ENCODE measurements at places on chromosomes 12 and 14.

DNA sequence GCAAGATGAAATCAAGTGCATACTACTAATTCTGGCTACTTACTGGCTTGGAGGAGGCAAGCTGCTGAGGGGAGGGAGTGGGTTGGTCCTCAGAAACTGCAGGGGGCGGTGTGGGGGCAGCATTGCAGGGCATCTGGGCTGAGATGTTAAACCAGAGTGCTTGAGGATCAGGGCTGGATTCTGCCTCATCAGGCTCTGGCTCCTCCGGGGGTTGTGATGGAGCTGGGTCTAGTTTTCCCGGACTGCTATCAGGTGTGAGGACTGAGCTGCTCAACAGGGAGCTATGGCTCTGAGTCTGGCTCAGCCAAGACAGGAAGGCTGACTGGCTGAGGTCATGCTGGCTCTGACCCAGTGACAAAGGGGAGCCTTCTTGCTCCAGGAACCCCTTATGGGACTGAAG is 28.6 kb downstream of the BAZ2A start:
- no peak for DNase-seq

- peak; percentile 26 for DNase-seq
Observed at GRCh38 chr14:92135269-92135668, 13.5 kb downstream of the CPSF2 start.

DNA sequence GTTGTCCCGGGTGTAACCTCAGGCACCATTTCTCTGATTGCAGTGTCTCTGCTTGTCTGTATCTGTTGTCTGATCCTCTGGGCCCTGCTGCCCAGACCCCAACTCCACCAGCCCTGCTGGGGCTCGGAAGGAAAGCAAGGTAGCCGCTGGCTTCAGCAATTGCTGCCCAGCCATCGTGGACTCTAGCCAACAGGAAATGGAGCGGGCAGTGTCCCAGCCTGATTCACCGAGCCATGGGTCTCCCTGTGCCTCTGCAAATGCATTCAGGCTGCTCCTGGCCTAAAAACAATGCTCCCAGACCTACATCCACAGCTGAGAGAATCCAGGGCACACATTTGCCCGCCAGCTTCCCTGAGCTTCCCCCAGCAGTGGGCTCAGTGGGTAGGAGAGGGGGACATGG is 9.2 kb downstream of the TUNAR start:
- DNase-seq: no peak

DNA sequence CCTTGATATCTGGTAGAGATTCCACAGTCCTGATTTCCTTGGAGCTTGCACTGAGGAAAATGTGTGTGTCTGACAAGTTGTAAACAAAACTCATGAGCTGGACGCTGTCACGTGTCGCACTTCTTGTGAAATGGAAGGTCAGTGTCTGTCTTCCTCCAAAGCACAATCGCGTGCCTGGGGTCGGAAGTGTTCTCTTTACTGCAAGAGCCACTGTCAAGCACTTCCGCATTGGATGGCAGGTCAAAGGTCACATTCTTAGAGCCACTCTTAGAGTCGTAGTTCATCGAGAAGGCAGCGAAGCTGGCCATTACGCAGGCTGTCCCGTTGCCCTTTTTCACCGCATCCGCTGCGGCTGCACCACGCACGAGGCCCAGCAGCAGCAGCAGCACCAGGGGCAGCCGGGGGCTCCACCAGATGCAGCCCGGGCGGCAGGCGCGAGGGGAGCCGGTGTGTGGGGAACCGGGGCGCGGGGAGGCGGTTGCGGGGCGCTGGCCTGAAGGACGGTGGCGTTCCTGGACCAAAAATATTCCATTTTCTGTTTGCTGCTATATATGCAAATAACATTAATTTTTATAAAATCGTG is 45.0 kb downstream of the LRTM2 start:
- no peak for DNase-seq

DNA sequence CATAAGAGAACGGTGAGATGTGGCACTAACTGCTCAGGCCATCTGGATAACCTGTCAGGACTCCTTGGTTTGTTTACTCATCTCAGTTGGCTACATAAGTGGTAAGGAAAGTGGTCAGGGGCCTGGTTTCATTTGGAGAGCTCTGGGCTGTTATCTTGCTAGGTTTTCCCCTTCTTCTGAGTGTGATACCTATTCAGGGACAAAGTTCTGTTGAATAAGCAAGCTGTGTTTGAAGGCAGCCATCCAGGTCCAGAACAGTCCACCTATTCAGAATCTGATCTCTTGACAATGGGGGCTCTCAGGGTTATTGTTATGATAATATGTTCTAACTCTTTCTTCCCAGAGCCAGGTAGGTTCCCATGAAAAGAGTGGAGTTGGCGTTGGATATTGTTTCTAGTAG is 194.9 kb downstream of the PAH start:
- no peak for DNase-seq

- no peak for DNase-seq
Observed at GRCh38 chr14:95039259-95039992, 117.9 kb downstream of the DICER1 start.

- DNase-seq: no peak
Observed at GRCh38 chr12:127685491-127685890, 581.5 kb upstream of the TMEM132C start.

DNA sequence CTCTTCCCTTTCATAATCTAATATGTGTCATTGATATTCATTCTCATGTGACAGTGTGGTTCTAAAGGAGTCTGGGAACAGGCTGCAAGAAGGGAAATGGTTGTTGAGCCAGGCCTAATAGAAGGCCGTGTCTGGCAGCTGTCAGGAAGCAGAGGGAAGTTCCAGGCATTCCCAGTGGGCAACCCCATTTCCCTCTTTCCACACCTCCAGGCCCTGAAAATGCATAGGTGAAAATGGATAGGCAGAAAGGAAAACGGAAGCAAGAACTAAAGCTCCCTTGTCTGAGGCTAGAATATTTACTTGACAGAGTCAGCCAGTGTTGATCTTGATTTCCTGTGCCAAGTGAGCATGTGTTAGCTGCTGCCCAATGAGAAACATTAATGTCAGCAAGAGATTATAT is 97.7 kb downstream of the PPM1A start:
- DNase-seq: no peak

GRCh38 chr14:70858641-70859040 is 48.6 kb upstream of the PCNX1 start:
- DNase-seq: no peak

DNA sequence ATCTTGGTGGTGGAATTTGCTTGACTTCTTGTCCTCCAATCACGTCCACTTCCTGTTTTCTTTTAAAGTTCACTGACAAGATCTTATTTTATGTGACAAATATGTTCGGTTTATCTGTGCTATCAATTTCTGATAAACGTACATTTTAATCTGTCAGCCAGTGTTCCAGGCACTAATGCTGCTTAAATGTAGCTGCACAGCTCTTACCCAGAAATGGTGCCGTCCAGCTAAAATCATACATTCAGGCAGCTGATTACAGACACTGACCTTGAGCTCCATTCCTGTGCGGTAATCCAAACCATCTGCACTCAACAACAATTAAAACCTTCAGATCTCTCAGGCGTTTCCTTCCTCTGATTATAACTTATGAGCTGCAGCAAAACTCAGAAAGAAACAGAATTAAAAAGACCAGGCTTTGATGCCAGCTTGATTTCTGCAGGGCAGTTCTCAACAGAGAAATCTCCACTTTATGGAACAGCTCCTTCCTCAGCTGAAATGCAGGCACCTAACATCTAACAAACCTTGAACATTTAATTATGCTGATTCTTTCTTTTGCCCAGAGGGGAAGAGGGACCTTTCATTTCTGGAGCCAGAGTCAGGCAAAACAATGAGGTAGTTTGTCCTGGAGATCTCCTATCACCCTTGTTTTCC is 26.4 kb upstream of the RASSF3 start:
- no peak for DNase-seq

- DNase-seq: no peak
Observed at GRCh38 chr14:32329146-32329545, at the start of gene AKAP6. Gene AKAP6 (plus strand): TSS chr14:32329298. CDS start chr14:32433494, 104,196 bp downstream.

DNA sequence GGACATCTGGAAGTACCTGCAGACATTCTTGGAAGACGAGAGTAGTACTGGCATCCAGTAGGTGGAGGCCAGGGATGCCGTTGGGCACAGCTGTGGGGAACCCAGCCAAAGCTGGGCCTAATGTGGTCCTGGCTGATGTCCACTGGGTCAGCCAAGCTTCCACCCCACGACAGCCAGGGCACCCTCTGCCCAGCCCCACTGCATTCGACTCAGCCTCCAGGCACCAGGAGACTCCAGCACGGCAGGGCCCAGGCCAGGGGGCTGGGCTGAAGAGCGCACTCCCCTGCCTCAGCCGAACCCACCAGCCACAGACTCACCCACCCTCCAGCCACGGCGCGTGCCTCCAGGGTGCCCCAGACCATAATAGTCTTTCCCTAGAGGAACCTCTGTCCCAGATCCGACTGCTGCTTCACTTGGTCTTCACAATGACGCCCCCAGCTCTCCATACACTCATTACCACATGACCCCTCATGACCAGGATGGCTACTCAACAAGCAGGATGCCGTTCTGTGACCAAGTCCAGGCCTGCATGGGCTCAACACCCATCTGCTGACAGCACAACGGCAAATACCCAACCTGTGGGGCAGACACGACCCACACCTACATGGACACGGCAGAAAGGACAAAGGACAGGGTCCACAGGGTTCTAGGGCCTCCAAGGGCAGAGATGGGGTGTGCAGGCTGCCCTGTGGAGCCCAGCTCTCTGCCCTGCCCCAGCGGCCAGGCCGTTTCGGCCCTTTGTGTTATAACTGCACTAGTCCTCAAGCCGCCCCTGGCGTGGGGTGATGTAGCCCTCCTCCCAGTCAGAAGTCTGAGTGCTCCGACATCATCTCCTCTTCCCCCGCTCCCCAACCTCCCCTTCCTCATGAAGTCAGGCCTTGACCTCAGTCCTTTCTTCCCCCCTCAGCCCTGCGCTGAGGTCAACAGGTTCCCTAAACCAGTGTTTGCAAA is 22.8 kb downstream of the ITPK1 start:
- DNase-seq: no peak

- DNase-seq: no peak
Observed at GRCh38 chr14:91396959-91397815, 20.4 kb downstream of the CCDC88C start.

GRCh38 chr12:48997719-48998496 is 1.3 kb downstream of the DDN start:
- no peak for DNase-seq

GRCh38 chr12:20443255-20443654 is 74.9 kb downstream of the PDE3A start:
- no peak for DNase-seq

DNA sequence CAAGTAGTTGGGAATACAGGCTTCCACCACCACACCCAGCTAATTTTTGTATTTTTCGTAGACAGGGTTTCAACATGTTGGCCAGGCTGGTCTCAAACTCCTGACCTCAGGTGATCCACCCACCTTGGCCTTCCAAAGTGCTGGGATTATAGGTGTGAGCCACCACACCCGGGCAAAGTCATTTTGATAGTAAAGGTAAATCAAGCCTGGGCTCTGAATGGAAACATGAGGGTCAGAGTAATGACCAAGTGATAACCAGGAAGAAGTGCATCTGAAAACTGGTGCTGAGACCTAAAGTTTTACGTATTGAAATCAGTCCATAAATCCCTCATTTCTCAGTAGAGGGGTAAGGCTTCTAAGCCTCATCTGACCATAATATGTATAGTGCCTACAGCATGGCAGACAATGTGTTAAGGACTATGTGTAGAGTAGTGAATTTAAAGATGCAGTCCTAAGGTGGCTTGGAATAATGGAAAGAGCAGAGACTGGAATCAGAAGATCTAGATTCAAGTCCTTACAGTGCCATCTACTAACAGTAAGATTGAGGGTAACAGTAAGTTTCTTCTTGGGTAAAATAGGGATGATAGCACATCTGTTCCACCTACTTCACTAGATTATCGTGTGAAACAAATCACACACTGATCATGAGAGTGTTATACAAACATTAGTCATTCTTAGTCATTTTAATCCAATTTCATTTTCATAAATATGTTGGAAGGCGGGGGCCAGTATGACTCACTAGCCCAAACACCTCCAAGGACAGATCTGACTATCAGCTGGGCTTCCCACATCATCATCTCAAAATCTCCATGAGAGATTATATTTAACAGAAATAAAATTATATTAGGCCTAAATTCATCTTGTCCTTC is 11.2 kb downstream of the MAP4K5 start:
- DNase-seq: peak; percentile 24

GRCh38 chr12:71085575-71085974 is 72.2 kb downstream of the TSPAN8 start:
- DNase-seq: no peak

- no peak for DNase-seq
Observed at GRCh38 chr12:49534731-49535278, 4.0 kb upstream of the KCNH3 start.

GRCh38 chr12:53577941-53578352 is 48.2 kb downstream of the ATF7 start:
- no peak for DNase-seq

DNA sequence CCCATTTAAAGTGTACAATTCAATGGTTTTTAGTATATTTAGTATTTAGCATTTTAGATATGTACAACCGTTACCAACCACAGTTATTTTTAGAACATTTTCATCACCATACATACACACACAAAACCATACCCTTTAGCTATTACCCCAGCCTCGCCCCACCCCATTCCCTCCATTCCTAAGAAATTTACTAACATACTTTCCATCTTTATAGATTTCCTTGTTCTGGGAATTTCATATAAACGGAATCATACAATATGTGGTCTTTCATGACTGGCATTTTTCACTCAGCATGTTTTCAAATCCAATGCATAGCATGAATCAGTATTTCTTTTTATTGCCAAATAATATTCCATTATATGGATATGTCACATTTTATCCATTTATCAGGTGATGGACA is 101.5 kb downstream of the TAOK3 start:
- DNase-seq: no peak

DNA sequence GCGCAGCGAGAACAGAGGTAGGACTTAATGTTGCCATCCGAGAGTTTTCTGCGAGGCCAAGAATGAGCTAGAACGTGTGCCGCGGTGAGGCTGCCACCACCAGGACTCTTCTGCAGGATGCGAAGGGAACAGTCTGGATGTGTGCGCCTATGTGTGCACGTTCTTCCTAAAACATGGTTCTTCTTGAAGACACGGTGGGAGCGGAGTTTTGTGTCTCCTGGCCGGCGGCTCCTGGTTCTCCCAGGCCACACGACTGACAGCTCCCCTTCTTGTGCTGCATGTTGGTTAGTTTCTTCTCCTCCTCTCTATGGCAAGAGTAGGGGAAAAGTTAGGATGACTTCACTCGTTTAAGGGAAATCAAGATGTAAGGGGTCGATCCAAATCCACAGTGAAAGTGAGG is 56.2 kb upstream of the CORO1C start:
- no peak for DNase-seq

- DNase-seq: no peak
Observed at GRCh38 chr12:103881261-103881660, 40.2 kb upstream of the NT5DC3 start.

GRCh38 chr14:75372260-75372659 is 55.6 kb upstream of the JDP2 start:
- no peak for DNase-seq

GRCh38 chr12:29521951-29522350 is 24.5 kb upstream of the OVCH1 start:
- DNase-seq: no peak

- DNase-seq: no peak
Observed at GRCh38 chr12:111201036-111201435, 167.9 kb downstream of the PHETA1 start.
